ENCODE measurements at places on chromosomes 11 and 22. TPM values are rescaled to one million over a fixed set of nuclear protein-coding genes. Genes with fewer than 3 reads are reported as not detected.

Gene SLCO2B1
- total RNA-seq: 4.2 TPM

Gene KCNJ5
- total RNA-seq: 0.02 TPM

Gene SEZ6L
- not detected for total RNA-seq

Gene PTPN5
- total RNA-seq: not detected

Gene POU2AF2
- total RNA-seq: not detected

Gene DGAT2
- 1.5 TPM for total RNA-seq

Gene PNPLA5
- not detected for total RNA-seq

Gene LMF2
- total RNA-seq: 52.0 TPM

Gene ANO3
- total RNA-seq: 0.01 TPM

Gene OR2AT4
- not detected for total RNA-seq

Gene APOBEC3B
- total RNA-seq: 27.4 TPM

Gene SMPD1
- total RNA-seq: 11.2 TPM

Gene MS4A6E
- total RNA-seq: not detected

Gene OR5A1
- not detected for total RNA-seq

Gene PACSIN3
- total RNA-seq: 31.9 TPM

Gene HARBI1
- total RNA-seq: 6.5 TPM

Gene F2
- 3.2 TPM for total RNA-seq

Gene SCGB2A2
- not detected for total RNA-seq

Gene RPS13
- 1,675 TPM for total RNA-seq

Gene SLC16A8
- not detected for total RNA-seq

Gene LMNTD2
- total RNA-seq: 2.5 TPM

Gene PANX2
- total RNA-seq: 4.6 TPM

Gene IGSF22
- not detected for total RNA-seq

Gene SMIM35
- not detected for total RNA-seq

Gene DNAJB7
- not detected for total RNA-seq

Gene IL10RA
- total RNA-seq: 0.03 TPM

Gene NXPE1
- total RNA-seq: not detected

Gene SMC1B
- 0.03 TPM for total RNA-seq

Gene SLC37A2
- total RNA-seq: 0.12 TPM

Gene TAF6L
- total RNA-seq: 16.0 TPM

Gene KRTAP5-7
- total RNA-seq: not detected

Gene SLC43A1
- 3.2 TPM for total RNA-seq

Gene MYO7A
- total RNA-seq: 1.2 TPM

Gene ISX
- not detected for total RNA-seq

Gene SCN4B
- total RNA-seq: 0.08 TPM

Gene ADAMTS15
- 7.5 TPM for total RNA-seq

Gene APOBEC3H
- 0.33 TPM for total RNA-seq

Gene APOL3
- total RNA-seq: 0.10 TPM

Gene SLC2A11
- total RNA-seq: 9.9 TPM

Gene XKR3
- not detected for total RNA-seq

Gene ALG8
- 62.8 TPM for total RNA-seq
